ENCODE measurements at places on chromosomes 7 and 10.

DNA sequence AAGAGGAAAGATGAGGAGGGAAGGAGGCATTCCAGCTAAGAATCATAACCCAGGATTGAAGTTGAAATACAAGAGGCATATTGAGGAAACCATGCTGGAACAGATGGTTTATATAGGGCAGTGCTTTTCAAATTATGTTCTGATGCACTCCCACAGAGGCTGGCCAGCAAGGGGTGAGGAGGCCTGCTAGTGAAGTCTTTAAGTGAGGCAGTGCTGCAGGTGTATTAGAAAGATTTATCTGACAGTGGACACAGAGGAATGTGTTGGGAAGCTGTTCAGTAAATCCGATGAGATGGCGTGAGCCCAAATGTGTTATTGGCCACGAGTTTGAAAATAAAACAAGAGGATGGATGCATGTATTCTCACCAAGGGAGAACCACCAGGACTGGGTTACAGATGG, 28.6 kb downstream of the REEP3 start:
- no peak for DNase-seq
- H3K36me3 ChIP-seq = no peaks in the 10 kb centered on the region
- no peak overlapping the region for H3K4me3 ChIP-seq
- H3K27ac ChIP-seq = no peak overlapping the region

- no peaks in the 10 kb centered on the region for H3K36me3 ChIP-seq
- H3K27ac ChIP-seq = no peak overlapping the region
- DNase-seq = no peak
- no peak overlapping the region for H3K4me3 ChIP-seq
- no peaks in the 10 kb centered on the region for H3K4me1 ChIP-seq
Observed at GRCh38 chr7:37709631-37710509, 26.3 kb downstream of the GPR141 start.

DNA sequence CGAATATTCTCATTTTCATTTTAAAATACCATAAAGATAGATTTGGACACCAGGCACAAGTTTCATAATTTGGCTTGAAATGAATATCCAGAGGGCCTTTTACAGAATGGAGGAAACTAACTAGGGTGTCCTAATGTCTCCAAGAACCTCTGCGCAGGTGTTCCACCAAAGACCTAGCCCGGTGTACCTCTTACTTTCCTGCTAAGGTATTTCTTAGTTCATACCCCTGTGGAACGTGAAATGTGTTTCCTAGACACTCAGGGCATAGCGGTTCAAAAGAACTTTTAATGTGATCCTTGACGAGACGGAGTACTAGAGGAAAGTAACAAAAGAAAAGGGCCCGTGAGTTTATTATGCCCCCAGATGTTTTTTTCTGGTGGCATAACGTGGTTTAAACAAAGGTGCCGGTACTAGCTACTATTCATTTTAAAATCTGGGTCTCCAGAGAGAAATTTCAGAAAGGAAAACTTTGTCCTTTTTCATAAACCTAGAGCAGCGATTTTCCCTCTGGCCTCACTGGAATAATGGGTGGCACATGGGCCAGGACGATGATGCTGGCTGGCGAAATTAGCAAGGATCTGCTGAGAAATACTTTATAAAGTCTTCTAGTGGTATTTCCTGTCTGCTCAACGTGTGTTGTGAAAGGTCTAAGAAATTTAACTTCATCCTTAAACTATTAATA, 1.4 kb downstream of the APBB1IP start:
- DNase-seq = no peak
- H3K4me3 ChIP-seq = no peak overlapping the region
- peaks cover 9% of the 10 kb centered on the region for H3K27me3 ChIP-seq
- no peaks in the 10 kb centered on the region for H3K36me3 ChIP-seq
- H3K27ac ChIP-seq = peak overlapping the region; percentile 79

GRCh38 chr10:104139221-104139620, 17.2 kb downstream of the SFR1 start:
- H3K27ac ChIP-seq = no peak overlapping the region
- DNase-seq = no peak
- H3K4me1 ChIP-seq = no peaks in the 10 kb centered on the region
- H3K27me3 ChIP-seq = no peaks in the 10 kb centered on the region
- no peak overlapping the region for H3K4me3 ChIP-seq
- no peaks in the 10 kb centered on the region for H3K36me3 ChIP-seq

DNA sequence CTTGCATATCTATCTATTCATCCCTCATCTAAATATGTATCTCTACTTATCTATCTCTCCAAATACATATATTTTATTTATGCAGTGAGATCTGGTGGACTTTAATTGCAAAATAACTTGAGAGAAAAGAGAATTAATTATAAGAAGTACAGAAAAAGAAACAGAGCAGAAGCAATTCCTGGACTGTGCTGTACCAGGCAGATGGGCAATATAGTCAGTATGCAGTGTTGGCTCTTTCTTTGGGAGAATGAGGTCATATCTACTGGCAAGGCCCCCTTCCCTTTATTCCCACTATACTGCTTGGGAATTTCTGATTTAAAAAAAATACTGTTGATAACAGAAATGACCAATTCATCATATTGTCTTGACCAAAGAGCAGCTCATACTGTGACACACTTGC, 49.0 kb upstream of the TOMM7 start:
- no peak overlapping the region for H3K4me3 ChIP-seq
- no peak for DNase-seq
- no peaks in the 10 kb centered on the region for H3K27me3 ChIP-seq
- H3K27ac ChIP-seq = no peak overlapping the region
- H3K4me1 ChIP-seq = no peaks in the 10 kb centered on the region
- H3K36me3 ChIP-seq = no peaks in the 10 kb centered on the region

GRCh38 chr10:68318331-68319059, 13.4 kb upstream of the HNRNPH3 start:
- H3K4me3 ChIP-seq = no peak overlapping the region
- H3K36me3 ChIP-seq = no peaks in the 10 kb centered on the region
- peak; percentile 44 for DNase-seq
- H3K4me1 ChIP-seq = no peaks in the 10 kb centered on the region
- no peaks in the 10 kb centered on the region for H3K27me3 ChIP-seq

DNA sequence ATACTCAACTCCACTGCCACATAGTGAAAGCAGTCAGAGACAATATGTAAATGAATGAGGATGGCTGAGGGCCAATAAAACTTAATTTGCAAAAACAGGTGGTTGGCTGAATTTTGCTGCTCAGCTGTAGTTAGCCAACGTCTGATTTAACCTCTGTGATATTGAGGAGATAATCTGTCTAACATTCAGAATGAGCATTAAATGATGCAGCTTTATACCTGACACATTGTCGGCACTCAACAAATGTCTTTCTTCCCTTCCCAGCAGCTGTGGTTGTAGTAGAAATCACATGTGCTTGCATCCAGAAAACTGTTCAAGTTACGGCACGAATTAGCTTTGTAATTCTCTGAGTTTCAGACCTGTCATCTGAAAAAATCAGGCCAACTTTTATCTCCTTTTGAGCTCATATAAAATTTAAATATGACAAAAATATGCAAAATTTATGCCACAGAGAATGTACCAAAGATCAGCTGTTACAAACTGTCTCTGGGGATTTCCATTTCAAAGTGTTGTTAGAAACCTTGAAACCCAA, 1239.7 kb downstream of the GATA3 start:
- H3K4me3 ChIP-seq = no peak overlapping the region
- H3K27ac ChIP-seq = no peak overlapping the region
- no peaks in the 10 kb centered on the region for H3K27me3 ChIP-seq
- no peaks in the 10 kb centered on the region for H3K36me3 ChIP-seq
- no peaks in the 10 kb centered on the region for H3K4me1 ChIP-seq
- DNase-seq = no peak

DNA sequence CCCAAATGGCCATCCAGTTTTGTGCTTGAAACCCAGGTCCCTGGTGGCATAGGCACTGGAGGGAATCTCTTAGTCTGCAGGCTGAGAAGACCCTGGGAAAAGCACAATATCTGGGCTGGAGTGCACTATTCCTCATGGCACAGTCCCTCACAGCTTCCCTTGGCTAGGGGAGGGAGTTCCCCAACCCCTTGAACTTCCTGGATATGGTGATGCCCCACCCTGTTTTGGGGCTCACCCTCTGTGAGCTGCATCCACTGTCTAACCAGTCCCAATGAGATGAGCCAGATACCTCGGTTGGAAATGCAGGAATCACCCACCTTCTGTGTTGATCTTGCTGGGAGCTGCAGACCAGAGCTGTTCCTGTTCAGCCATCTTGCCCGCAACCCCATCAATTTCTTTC, 19.8 kb upstream of the NAMPT start:
- H3K4me1 ChIP-seq = no peaks in the 10 kb centered on the region
- H3K27me3 ChIP-seq = no peaks in the 10 kb centered on the region
- no peak overlapping the region for H3K4me3 ChIP-seq
- H3K36me3 ChIP-seq = no peaks in the 10 kb centered on the region
- H3K27ac ChIP-seq = no peak overlapping the region

- no peaks in the 10 kb centered on the region for H3K4me1 ChIP-seq
- no peaks in the 10 kb centered on the region for H3K27me3 ChIP-seq
- no peak for DNase-seq
- H3K27ac ChIP-seq = no peak overlapping the region
Observed at GRCh38 chr10:3636356-3637181, 148.4 kb downstream of the KLF6 start.
